Uterus (tissue), 4 donors: ENCODE measurements at places on chromosomes 7 and 10. TPM values are rescaled to one million over a fixed set of nuclear protein-coding genes. Genes with fewer than 3 reads are reported as not detected.

Gene SPDYE6
- total RNA-seq: not detected

DNA sequence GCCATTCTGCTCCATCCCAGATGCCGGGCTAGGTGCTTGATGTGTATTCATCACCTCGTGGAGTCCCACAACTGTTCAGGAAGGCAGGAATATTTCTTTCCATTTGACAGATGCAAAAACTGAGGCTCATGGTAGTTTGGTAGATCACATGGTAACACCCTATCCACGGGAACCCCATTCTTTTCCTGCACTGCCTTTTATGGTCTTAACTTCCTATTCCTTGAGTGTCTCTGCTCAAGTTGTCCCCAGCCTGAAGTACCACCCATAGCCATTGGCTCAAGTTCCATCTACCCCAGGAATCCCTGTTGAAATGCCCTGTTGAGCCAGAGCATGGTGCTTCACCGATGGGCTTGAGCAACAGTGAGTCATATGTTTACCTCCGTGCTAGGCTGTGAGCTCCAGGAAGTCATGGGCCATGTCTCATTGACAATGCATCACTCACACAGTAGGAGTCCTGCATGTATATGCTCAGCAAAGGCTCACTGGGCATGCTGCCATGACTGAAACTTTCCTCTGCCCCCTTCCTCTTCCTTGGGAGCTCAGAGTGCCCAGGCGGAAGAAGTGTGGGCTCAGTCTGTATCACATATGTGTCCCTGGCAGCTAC is 71.7 kb upstream of the ADAM12 start:
- DNase-seq: no peak

DNA sequence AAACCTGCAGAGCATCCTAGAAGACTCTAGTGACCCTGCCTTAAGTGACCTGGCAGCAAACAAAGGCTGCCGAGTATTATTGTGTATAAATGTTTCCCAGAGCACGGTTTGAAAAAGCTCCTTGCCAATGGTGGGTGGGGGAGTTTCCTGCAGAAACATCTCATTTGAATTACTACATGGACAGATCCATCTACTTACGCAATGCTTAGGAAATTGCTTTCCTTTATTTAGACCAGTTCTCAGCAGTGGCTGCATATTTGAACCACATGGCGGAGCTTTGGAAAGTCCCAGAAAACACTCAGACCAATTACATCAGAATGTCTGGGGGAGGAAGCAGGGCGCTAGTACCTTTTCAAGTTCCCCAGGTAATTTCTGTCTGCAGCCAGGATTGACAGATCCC is 560.9 kb downstream of the SDK1 start:
- peak; percentile 70 for DNase-seq

- no peak for DNase-seq
Observed at GRCh38 chr10:12728494-12728893, 273.0 kb downstream of the CCDC3 start.

DNA sequence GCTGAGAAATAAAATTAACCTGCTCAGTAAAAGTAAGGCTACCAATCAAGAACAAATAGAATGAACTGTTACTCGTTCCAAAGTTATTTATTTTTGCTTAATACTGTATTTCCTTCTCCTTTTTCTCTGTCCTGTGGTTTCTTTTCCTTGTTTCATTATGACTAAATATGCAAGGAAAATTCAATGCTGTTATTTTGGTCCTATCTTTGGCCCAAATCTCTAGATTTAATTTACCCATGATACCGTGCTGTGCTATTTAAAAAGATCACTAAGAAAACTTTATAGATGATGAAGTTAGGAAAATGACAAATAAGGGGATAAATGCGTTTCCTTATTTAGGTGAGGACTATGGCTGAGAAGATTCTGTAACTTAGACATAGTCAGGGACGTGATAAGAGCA is 45.3 kb upstream of the FAM133B start:
- DNase-seq: no peak

DNA sequence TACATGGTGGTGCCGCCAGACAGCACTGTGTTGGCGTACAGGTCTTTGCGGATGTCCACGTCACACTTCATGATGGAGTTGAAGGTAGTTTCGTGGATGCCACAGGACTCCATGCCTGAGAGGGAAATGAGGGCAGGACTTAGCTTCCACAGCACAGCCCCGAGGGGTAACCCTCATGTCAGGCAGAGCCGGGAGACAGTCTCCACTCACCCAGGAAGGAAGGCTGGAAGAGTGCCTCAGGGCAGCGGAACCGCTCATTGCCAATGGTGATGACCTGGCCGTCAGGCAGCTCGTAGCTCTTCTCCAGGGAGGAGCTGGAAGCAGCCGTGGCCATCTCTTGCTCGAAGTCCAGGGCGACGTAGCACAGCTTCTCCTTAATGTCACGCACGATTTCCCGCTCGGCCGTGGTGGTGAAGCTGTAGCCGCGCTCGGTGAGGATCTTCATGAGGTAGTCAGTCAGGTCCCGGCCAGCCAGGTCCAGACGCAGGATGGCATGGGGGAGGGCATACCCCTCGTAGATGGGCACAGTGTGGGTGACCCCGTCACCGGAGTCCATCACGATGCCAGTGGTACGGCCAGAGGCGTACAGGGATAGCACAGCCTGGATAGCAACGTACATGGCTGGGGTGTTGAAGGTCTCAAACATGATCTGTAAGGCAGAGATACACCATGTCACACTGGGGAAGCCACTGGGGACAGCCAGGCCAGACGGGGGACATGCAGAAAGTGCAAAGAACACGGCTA is 104.6 kb upstream of the TNRC18 start:
- peak; percentile 61 for DNase-seq

Gene PAX4
- total RNA-seq: not detected

GRCh38 chr10:106682175-106682574 is 482.3 kb downstream of the SORCS1 start:
- DNase-seq: no peak

- no peak for DNase-seq
Observed at GRCh38 chr10:23512355-23513058, 73.6 kb downstream of the OTUD1 start.

DNA sequence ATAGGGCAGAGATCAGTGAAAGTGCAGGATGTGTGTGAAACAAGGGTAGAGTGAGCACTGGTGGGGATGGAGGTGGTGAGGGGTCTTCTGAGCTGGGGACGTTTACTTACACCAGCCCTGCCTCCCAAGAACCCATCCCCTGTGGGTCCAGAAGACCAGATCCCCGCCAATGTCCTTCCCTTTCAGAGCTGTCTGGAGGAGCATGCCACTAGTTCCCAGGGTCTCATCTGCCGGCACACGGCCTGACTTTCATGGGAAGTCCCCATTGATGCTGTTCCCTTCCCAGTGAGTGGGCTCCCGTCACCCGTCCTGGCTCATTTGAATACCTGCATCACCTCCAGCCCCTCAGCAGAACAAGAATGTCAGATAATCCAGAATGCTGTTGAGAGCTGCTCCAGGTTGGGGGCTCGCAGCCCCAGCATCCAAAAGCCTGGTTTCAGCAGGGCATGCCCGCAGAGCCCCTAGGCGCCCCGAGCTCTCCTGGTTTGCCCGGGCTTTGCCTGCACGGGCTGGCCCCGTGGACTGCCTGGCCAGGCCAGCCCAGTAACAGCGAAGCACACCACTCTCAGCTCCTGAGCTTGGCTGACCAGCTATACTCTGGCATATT is 246.7 kb downstream of the MGMT start:
- no peak for DNase-seq

- no peak for DNase-seq
Observed at GRCh38 chr10:11154849-11155498, 137.3 kb downstream of the CELF2 start.

GRCh38 chr10:121244818-121245217 is 353.4 kb downstream of the FGFR2 start:
- DNase-seq: no peak

- DNase-seq: no peak
Observed at GRCh38 chr7:99125505-99125865, 18.4 kb downstream of the SMURF1 start.

DNA sequence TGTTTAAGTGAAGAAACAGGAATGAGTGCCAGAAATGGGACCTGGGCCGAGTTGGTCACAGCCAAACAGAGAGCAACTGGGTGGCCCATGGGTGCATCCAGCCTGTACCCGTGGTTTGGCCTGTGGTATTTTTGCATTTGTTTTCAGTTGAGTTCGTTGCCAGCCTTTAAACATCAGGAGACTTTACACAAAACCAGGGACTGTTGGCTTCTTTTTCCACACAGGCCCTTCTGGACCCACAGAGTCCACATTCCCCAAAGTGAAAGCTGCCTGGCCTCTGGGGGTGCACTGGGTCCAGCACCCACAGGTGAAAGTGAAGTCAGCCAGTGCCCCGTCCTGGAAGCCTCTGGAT is 54.1 kb upstream of the TNS3 start:
- DNase-seq: no peak

- DNase-seq: no peak
Observed at GRCh38 chr10:4567637-4568036, 258.4 kb upstream of the AKR1E2 start.

Gene TMEM209
- total RNA-seq: 7.4 TPM

Gene FAM25G
- total RNA-seq: not detected

GRCh38 chr7:128745706-128746105 is 6.5 kb downstream of the CALU start:
- no peak for DNase-seq

DNA sequence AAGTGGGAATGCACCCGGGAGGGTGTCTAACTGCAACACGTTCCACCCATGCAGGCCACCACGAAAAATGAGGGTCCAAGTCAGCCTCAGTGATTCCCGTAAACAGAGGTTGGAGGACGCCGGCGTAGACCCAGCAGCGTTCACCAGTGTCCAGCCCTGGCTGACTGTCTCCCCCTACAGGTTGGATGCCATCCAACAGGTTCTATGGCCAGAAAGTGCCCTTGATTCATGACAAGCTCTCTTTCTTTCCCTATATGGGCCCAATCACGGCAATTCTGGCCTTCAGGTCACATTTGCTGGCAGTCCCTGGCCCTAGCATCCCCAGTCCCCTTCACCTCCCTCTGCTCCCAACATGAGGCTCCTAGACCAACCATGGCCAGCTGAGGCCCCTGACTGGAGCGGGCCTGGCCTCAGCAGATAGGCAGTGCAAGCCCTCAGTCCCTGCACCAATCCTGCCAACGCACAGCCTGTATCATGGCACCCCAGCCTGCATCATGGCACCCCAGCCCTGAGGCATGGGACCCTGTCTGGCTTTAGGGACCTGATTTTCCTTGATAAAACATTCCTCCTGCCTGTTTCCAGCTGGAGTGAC is 227.4 kb downstream of the GRID1 start:
- DNase-seq: no peak

- DNase-seq: no peak
Observed at GRCh38 chr7:16817536-16817935, 12.7 kb upstream of the AGR2 start.

Gene INHBA
- total RNA-seq: 18.4 TPM

- DNase-seq: no peak
Observed at GRCh38 chr10:127292888-127293287, 96.5 kb upstream of the INSYN2A start.

GRCh38 chr7:100900978-100901377 is 5.3 kb upstream of the ACHE start:
- DNase-seq: no peak

Gene PDZD7
- total RNA-seq: under 0.01 TPM

- no peak for DNase-seq
Observed at GRCh38 chr7:70607759-70608158, 524.2 kb upstream of the GALNT17 start.

- peak; percentile 59 for DNase-seq
Observed at GRCh38 chr10:62817121-62817765, 1.1 kb upstream of the EGR2 start.
